ENCODE measurements at places on chromosomes 5 and 9.

- DNase-seq: no peak
Measured at GRCh38 chr9:95574866-95575553, 58.2 kb upstream of the PTCH1 start.

GRCh38 chr5:173291722-173292658 is 36.2 kb downstream of the STC2 start:
- DNase-seq: no peak

- DNase-seq: no peak
Measured at GRCh38 chr5:95163079-95163478, 121.8 kb downstream of the MCTP1 start.

- DNase-seq: no peak
Measured at GRCh38 chr5:17805227-17805825, 171.1 kb downstream of the TAF11L14 start.

- DNase-seq: no peak
Measured at GRCh38 chr9:68702493-68702892, 2.5 kb upstream of the PIP5K1B start.

DNA sequence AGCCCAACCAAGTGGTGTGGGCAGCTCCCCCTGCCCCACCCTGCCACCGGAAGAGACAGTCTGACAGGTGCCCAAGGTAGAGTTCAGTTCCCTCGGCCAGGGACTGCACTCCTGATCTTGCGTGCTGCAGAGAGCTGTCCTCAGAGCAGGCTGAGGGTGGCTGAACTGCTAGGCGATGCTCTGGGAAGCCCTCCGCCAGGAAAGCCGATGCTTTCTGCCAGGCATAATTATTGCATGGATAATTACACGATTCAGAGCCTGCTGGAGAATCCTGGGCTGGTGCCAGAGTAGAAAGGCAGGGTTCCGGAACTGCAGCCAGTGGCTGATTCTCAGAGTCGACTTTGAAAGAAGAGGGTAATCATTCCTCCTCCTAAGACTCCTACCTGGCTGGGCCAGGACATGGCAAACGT is 19.3 kb downstream of the KCNIP1 start:
- no peak for DNase-seq

DNA sequence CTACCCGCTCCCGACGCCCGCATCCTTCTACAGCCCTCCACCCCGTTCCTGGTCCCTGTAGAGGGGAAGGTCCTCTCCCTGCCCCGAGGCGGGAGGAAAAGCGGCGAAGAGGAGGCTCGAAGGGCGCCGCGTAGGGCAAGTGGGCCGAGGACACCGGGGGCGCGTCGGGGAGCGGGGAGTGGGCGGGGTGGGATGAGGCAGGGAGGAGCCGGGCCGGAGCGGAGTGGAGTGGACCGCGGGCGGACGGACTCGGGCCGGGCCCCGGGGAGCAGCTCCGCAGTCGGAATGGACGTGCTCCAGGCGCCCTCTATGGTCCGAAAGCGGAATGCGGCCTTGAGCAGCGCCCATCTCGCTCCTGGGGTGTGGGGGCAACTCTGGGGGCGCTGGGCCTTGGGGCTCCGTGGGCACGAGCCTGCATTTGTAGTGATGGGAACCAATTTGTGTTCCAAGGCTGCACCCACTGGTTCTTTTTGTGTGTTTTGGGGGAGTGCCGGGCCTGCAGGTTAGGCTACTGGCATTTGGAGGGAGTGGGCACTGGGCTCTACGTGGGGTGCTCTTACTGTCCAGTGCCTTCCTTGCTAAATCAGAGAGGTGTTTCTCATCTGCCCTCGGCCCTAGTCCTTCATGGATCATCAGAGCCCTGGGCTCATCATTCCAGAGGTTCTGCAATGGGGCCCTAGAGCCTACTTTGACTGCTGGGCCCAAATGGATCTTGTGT is 7.3 kb downstream of the IRX1 start:
- DNase-seq: no peak

- DNase-seq: no peak
Measured at GRCh38 chr5:139908749-139909148, 113.1 kb downstream of the PSD2 start.

DNA sequence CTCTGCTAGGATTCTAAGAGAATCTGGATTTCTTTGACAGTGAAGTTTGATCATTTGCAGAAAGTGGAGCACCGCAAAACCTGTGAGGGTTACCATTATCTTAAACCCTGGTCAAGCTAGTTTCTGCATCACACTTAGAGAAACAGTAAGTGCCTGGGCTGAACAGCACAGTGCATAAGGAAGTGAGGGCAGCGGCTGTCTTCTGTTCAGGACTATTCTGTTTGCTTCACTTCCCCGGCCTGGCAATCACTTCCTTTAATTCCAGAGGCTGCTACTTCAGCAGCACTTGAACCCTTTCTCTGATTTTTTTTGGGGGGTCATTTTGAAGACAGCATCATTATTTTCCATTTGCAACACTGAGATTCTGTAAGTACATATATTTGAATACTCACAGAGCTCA is 32.0 kb downstream of the SEMA6A start:
- DNase-seq: no peak

DNA sequence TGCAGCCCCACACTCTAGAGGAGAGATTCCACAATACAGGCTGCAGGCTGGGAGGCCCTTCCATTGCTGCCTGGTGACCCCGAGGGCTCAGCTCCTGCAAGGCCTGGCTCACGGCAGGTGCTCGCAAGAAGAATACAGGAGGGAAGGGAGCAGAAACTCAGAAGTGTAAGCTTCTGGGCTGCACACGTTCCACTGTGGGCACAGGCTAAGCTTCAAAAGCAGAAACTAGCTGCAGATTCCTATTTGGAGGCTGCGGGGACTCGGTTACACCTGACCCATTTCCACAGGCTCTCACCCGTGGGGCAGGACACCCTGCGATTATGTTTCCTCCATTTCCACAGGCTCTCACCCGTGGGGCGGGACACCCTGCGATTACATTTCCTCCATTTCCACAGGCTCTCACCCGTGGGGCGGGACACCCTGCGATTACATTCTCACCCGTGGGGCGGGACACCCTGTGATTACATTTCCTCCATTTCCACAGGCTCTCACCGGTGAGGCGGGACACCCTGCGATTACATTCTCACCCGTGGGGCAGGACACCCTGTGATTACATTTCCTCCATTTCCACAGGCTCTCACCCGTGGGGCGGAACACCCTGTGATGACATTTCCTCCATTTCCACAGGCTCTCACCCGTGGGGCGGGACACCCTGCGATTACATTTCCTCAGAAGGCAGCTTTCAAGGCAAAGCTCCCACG is 10.3 kb downstream of the LPCAT1 start:
- DNase-seq: no peak

GRCh38 chr5:89542736-89543135 is 659.8 kb upstream of the MEF2C start:
- no peak for DNase-seq

DNA sequence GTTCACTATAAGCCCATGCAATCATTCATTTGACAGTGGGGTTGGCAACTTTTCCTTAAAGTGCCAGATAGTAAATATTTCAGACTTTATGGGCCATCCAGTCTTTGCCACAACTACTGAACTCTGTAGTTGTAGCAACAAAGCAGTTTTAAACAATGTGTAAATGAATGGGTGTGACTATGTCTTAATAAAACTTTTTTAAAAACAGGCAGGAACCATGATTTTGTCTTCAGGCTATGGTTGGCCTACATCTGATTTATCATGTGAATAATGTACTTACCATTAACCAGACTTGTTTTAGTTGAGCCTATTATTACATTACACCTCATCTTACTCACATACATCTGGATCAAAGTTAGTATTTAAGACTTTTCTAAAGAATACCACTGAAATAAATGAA is 361.6 kb downstream of the GABRG2 start:
- DNase-seq: no peak

GRCh38 chr9:122930541-122931225 is 629 bp downstream of the ZBTB26 start:
- DNase-seq: no peak

DNA sequence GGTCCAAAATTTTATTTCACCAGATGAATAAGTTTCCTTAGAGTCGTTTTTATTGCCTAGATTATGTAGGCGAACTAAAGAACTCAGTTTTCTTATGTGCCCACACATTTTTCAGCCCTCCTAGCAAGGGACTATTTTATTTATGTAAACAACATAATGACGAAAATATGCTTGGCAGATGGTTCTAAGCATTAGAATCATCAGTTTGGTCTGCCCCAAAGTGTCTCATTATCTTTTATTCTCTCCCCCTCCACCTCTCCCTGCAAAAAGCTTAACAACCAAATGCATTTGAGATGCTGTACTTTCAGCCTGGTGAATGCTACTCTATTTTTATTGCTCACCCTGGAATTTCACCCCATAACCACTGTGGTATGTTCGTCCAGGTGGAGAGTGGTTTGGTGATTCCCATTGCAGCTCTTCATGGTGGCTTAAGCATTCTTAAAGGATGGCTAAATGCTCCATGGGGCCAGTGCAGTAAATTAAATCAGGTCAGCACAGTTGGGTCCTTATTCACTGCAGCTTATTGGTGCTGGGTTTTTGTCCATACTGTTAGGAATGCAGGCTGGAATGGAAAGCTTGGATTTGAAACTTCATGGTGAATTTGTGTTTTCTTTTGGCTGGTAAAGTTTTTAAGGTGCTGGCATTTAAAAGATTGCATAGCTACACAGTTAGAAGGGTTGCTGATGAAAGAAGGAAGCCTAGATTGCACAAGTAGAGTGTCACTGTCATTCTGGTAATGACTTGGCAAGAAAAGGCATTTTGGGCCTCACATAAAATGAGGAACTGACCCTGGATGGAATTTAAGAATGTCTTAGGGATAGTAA is 39.2 kb downstream of the TLE4 start:
- no peak for DNase-seq

DNA sequence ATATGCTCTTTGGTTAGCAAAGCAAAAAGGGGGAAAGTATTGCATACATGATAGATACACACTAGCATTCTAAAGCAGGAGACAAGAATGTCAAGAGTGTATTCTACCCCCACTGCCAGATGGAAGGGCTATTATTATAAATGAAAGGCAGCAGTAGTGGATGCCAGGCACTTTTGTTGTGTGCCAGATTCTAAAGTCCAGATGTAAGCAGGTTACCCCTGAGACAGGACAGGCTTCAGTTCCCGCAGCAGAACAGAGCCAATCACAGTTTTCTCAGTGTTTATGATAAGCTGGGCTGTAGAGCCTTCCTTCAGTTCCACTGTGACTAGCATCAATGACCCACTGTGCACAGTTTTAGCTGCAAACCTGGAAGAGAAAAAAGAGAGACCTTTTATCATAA is 226.6 kb upstream of the TBCA start:
- no peak for DNase-seq

DNA sequence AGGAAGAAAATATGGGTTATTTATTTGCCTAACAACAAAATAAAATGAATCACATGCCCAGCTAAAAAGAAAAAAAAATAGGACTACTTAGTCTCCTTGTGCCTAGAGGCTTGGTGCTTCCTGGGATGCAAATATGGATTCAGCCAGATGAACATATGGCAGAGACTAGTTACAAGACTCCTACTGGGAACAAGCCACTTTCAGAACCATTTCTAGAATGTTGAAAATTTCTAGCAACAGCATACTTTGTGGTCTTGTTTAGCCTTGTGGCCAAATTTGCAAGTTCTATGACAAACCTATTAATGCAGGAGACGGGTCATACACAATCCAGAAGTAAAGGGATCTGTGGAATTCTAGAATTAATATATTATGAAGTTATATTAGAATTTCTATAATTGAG is 198.7 kb downstream of the CHSY3 start:
- no peak for DNase-seq

GRCh38 chr9:124949387-124949786 is 8.5 kb upstream of the GOLGA1 start:
- DNase-seq: no peak

DNA sequence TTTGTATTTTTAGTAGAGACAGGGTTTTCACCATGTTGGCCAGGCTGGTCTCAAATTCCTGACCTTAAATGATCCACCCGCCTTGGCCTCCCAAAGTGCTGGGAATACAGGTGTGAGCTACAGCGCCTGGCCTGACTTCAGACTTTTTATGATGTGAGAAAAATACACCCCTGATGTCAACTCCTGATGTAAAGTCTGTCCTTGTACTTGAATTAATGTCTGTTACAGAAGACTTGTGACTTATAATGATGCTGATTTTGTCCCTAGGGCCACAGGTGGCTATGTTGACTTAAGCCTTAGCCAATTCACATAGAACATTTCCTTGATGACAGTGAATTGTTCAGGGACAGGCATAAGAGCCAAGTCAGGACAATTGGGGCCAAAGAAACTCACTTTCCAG is 42.5 kb upstream of the MELK start:
- DNase-seq: no peak

GRCh38 chr5:129771058-129771838 is 23.4 kb downstream of the MINAR2 start:
- DNase-seq: peak; percentile 6

GRCh38 chr5:149561848-149562247 is 10.6 kb upstream of the CSNK1A1 start:
- no peak for DNase-seq

DNA sequence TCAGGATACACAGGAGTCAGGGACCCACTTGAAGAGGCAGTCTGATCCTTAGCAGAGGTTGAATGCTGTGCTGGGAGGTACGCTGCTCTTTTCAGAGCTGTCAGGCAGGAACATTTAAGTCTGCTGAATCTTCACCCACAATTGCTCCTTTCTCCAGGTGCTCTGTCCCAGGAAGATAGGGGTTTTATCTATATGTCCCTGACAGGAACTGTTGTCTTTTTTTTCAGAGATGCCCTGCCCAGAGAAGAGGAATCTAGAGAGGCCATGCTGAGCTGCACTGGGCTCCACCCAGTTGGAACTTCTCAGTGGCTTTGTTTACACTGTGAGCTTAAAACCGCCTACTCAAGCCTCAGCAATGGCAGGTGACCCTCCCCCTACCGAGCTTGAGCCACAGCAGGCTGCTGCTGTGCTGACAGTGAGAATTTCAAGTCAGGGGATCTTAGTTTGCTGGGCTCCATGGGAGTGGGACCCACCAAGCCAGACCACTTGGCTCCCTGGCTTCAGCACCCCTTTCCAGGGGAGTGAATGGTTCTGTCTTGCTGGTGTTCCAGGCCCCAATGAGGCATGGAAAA is 169.0 kb downstream of the FBXL17 start:
- no peak for DNase-seq

DNA sequence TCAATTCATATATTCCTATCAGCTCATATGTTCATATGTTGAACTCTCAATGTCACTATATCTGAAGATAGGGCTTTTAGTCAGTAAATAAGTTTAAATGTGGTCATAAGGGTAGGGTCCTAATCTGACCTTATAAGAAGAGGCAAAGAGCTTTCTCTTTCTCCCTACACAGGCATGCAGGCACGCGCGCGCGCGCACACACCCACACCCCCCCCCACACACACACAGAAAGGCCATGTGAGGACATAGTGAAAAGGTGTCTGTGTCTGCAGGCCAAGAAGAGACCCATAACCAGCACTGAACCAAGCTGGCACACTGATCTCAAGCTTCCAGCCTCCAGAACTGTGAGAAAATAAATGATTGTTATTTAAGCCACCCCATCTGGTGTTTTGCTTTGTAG is 76.0 kb downstream of the PDE4D start:
- DNase-seq: no peak

Measured in stimulated activated CD4-positive, alpha-beta T cell treated with anti-CD3 and anti-CD28 coated beads, Interleukin-4, amount 100 ng/mL, for 4 hours (primary cell).